ENCODE measurements at places on chromosomes 3 and 15.

- H3K4me1 ChIP-seq = no peaks in the 10 kb centered on the region
- no peak overlapping the region for H3K27ac ChIP-seq
- no peak for DNase-seq
Observed at GRCh38 chr15:87099916-87100315, 1020.2 kb downstream of the AGBL1 start.

GRCh38 chr3:172229462-172229861, 190.1 kb downstream of the FNDC3B start:
- H3K27me3 ChIP-seq = no peaks in the 10 kb centered on the region
- no peak for DNase-seq
- no peak overlapping the region for H3K27ac ChIP-seq
- H3K36me3 ChIP-seq = peaks cover 23% of the 10 kb centered on the region

GRCh38 chr3:16494814-16495431, 18.6 kb downstream of the RFTN1 start:
- peaks cover 18% of the 10 kb centered on the region for H3K4me1 ChIP-seq
- H3K4me3 ChIP-seq = no peak overlapping the region
- H3K27ac ChIP-seq = no peak overlapping the region
- no peak for DNase-seq

GRCh38 chr15:88529021-88529630, 17.4 kb downstream of the DET1 start:
- no peak for DNase-seq
- no peak overlapping the region for H3K4me3 ChIP-seq
- no peaks in the 10 kb centered on the region for H3K27me3 ChIP-seq

Data from mesothelial cell of epicardium (in vitro differentiated cells).